NCI-H510A (cell line): ENCODE measurements at places on chromosomes 12 and 14.
A peak's percentile ranks its signal among the peaks of the same experiment; 100 is the strongest.

DNA sequence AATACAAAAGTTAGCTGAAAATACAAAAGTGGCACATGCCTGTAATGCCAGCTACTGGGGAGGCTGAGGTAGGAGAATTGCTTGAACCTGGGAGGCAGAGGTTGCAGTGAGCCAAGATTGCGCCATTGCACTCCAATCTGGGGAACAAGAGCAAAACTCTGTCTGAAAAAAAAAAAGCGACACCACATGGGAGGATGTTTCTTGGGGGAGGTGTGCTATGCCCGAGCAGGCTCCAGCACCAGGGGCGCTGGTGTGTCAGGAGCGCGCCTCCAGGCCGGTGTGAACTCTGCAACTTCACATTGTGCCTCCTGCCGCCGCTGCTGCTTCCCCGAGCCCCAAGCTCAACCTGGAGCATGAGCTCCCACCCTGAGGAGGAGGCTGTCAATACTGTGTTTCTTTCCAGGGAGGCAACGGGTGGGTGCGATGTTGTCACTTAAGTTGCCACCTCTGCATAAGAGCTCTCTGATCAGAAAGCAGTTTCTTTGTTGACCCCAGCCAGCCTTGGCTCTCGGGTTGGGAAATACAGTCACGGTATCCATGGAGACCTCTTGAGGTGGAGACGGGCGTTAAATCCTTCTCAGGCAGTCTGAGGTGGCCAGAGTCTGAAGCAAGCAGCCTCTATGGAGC lies 18.9 kb downstream of the DEGS2 start:
- DNase-seq = peak; percentile 33

GRCh38 chr14:103064978-103065377 lies 7.6 kb upstream of the CDC42BPB start:
- DNase-seq = no peak

DNA sequence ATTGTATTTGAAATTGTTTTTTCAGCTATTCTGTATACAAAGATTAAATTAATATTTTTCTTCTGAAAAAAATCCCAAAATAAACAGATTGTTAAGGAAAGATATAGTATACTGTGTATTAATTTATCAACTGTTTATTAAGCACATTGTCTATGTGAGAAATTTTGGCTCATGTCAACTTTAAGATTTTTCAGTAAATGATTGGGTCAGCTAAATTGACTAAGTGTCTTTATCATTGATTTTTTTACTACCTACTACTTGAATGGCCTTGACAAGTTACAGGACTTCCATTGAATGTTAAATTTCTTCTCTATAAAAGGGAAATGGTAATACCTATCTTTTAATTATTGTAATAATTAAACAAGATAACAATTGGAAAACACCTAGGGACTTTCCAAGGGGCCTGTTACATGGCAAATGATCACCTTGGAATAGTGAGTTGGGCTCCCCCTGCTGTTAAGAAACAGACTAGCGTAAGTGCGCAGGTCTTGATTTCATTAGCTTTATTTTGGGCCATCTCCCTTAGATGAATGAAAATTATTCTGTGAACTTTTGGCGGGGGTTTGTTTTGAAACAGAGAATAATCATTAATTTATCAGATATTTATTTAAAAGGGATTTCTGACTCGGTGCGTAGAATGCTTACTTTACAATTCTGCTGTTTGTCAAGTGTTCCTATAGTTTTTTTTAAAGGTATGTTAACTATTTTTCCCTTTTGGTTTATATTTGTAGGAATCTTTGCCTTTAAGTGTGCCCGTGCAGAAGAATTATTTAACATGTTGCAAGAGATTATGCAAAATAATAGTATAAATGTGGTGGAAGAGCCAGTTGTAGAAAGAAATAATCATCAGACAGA lies 14.5 kb upstream of the CCT2 start:
- DNase-seq = peak; percentile 31

GRCh38 chr12:48796976-48797375 lies 8.1 kb upstream of the ADCY6 start:
- no peak for DNase-seq

- DNase-seq = no peak
These were observed 7.1 kb upstream of the EP400 start for GRCh38 chr12:131942671-131943070.

- DNase-seq = no peak
These were observed 18.7 kb downstream of the HELB start for GRCh38 chr12:66320996-66321395.
